ENCODE measurements at places on chromosomes 1 and 21.

DNA sequence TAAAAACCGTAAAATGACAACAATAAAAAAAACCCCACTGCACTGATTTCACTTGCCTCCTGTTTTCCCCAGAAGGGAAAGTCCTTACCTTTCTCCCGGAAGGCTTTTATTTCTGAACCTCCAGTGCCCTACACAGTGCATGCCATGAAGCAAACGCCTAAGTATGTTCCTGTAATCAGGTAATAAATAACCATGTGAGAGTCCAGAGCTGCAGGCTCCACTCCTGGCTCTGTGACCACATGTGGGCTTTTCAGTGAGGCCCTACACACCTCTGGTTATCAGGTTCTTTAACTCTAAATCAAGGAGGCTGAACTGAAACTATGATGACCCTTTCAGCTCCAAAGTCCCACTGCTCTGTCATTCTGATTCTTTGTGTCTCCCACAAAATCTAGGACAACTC lies 20.8 kb upstream of the NR5A2 start:
- DNase-seq: no peak

- DNase-seq: no peak
Measured at GRCh38 chr1:28927266-28927647, 12.9 kb downstream of the EPB41 start.

- no peak for DNase-seq
Measured at GRCh38 chr1:160544647-160545046, 21.6 kb upstream of the SLAMF6 start.

- DNase-seq: no peak
Measured at GRCh38 chr1:57485643-57486042, 61.8 kb upstream of the DAB1 start.

DNA sequence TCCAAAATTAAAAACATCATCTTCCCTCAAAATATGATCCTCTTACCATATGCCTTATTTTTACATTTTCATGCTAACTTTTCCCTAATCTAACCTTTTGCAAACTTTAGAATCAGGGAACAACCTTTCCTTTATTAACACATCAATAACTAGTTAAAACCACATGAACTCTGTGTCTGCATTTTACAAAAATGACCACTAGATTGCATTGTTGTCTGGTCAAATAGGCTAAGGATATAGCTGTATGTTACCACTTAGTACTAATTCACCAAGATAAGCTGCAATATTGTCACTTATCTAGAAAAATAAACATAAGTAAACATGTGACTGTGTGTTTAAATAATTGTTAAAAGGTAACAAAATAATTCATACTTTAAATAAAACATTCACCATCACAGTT lies 82.3 kb downstream of the DENND1B start:
- DNase-seq: no peak
